Stimulated activated CD8-positive, alpha-beta memory T cell treated with anti-CD3 and anti-CD28 coated beads, Interleukin-4, amount 100 ng/mL, for 4 hours (primary cell): ENCODE measurements at places on chromosomes 2 and 18.

DNA sequence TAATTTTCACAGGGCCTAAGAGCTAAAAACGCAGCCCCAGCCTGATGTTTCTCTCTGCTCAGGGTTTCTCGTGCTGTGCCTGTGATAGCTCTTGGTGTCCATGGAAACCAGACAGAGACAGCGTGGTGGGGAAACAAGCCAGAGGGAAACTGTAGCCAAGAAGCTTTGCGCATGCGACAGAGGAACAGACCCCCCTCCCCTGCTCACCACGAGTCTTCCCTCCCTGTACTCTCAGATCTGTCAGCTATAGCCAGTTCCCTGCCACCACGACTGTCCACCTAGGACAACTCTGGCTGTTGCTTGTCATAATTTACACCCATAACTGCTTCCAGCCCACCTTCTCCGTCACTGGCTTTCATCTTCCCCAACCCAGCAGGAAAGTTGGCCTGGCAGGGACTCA, 13.2 kb upstream of the DNAJC27 start:
- DNase-seq, result no peak

DNA sequence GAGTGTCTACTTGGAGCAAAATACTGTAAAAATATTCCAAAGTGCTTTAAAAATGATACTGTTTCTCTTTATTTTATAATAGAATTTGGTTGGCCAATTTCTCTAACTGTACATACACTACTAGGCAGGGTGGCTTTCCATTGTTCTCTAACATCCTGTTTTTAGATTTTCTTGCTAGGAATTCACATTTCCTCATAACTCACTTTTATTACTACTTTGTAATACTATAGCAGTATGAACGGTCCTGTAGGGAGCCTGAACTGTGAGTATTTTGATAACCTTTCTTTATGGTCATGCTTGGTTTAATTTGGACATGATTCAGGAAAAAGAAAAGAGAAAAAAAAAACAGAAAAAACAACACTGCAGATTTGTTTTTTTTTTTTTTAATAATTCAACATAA, 37.8 kb downstream of the GCG start:
- no peak for DNase-seq

DNA sequence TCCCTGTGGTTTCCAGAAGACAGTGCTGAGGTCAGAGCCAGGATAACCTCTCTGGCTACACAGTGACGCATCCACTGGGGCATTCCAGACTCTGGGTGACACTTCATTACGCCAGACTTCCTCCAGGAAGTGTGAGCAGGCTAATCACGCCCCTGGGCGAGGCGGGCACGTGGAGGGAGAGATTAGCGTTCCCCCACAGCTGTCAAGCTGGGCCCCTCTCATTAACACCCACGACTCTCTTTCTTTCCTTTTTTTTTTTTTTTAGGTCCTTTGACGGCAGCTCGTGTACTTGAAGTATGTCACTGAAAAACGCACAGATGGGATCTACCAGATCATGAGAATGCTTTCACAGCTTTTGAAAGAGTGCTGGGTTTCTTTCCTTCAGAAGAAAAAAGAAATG, 274.6 kb downstream of the AFF3 start:
- no peak for DNase-seq

GRCh38 chr2:232094201-232094600, 132.7 kb downstream of the DIS3L2 start:
- DNase-seq, result no peak

GRCh38 chr2:59974051-59974766, 579.2 kb downstream of the BCL11A start:
- DNase-seq, result no peak

- DNase-seq, result no peak
Observed at GRCh38 chr18:8241731-8242130, 367.5 kb upstream of the RAB12 start.

- no peak for DNase-seq
Observed at GRCh38 chr2:143401861-143402260, 272.6 kb downstream of the ARHGAP15 start.
